ENCODE measurements at places on chromosomes 2 and 18. TPM values are rescaled to one million over a fixed set of nuclear protein-coding genes. Genes with fewer than 3 reads are reported as not detected.

- no peak for DNase-seq
Measured at GRCh38 chr2:161303535-161304050, 4.6 kb upstream of the PSMD14 start.

- DNase-seq, result no peak
Measured at GRCh38 chr2:176126929-176127773, 2.4 kb upstream of the HOXD8 start.

DNA sequence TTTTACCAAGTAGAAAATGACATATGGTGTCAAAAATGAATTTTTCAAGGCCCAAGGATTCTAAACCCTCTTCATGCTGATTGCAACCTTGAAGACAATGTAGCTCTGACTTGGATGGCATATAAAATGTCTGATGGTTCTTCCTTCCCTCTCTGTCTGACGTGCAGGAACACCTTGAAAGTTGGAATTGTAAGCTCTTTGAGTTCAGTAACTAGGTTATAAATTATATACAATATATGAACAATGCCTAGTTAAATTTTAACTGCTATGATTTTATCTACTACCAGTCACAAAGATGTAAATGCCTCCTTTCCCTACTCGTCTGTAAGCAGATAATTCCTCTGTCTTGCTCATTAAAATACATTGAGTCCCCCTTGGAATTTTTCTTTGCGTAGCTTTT, 89.5 kb upstream of the TMEM17 start:
- no peak for DNase-seq

GRCh38 chr2:174688079-174688478, 76.2 kb downstream of the CHRNA1 start:
- DNase-seq, result no peak

DNA sequence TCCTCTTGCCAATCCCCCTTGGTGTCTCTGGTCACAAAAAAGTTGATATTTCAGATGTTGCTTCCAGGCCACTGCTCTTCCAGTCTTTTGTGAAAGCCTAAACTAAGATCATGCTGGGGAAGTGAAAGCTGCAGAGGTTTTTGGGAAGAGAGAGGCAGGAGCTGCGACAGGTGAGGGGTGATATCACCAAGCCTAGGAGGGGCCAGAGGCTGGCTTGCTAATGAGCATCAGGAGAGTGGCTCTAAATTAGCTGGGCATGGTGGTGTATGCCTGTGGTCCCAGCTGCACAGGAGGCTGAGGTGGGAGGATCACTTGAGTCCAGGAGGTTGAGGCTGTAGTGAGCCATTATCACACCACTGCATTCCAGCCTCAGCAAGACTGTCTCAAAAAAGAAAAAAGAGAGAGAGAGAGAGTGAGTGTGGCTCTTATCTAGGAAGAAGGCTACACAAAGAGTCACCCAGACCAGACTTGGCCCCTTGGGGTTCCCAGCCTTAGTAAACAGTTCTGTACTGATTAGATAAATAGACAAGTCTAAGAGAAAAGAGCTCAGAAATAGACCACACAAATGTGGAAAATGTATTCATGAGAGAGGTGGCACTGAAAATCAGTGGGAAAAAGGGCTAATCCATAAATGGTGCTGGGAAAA, 14.6 kb upstream of the CDK5R2 start:
- no peak for DNase-seq

GRCh38 chr18:3066341-3067110, 53.6 kb upstream of the LPIN2 start:
- DNase-seq, result no peak

- no peak for DNase-seq
Measured at GRCh38 chr2:180038997-180039396, 31.9 kb upstream of the CWC22 start.

DNA sequence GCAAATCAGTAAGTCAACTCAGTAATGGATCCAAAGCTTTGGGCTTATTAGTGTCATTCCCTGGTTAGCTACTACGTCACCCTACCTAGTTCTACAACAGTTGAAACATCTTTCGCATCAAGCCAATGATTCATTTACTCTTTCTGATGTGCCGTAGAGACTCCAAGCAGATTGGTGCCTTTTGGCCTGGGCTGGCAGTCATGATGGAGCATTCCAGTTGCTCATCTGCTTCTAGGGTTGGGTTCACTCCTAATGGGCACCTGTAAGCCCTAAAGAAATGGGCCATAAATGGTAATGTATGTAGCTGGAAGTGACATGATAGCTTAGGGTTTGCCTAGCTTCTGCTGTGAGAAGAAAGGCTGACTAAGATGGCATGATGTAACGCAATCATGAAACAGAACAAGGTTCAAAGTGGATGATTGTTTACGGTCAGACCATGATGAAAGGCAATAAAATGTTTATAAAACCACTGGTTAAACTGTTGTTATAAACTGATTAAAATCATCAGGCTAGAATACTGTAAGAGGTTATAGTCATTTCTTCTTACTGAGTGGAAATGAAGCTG, 20.4 kb upstream of the CCL20 start:
- DNase-seq, result no peak

DNA sequence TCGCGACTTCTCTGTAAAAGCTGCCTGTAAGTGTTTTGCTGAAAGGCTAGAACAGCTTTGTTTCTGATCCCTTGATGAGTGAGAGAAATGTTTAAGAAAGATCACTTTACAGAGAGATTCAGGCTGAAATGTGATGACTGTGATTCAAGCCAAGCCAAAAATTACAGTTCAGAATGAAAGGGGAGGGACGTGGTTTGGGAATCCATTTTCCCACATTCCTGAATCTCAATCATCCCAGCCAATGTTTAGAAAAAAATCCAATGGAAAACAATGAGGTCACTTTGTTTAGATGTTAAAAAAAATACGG, 416.7 kb downstream of the ARHGAP15 start:
- DNase-seq, result no peak

DNA sequence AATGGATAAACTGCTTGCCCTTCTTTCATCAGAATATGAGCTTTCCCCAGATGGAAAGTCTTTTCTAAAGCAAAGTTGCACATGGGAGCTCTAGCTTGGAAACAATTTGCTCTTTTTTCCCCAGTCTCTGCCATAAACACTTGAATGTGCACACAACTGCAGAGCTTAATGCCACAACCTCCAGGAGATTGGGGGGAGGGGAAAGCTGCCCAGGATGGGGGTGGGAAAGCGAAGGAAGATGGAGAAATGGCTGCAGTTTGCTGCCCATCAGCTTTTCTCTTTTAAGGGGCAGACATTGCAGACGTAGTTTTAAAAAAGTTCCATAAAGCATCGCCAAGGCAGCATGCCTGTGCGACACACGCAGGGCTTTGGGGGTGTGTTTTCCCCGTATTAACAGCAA, 1.5 kb downstream of the ACKR3 start:
- DNase-seq, result no peak

GRCh38 chr2:241759067-241759807, 17.4 kb upstream of the GAL3ST2 start:
- DNase-seq, result no peak

- no peak for DNase-seq
Measured at GRCh38 chr18:2683055-2683454, 27.5 kb downstream of the SMCHD1 start.

- DNase-seq, result no peak
Measured at GRCh38 chr2:173493874-173494273, 139.2 kb downstream of the CDCA7 start.

DNA sequence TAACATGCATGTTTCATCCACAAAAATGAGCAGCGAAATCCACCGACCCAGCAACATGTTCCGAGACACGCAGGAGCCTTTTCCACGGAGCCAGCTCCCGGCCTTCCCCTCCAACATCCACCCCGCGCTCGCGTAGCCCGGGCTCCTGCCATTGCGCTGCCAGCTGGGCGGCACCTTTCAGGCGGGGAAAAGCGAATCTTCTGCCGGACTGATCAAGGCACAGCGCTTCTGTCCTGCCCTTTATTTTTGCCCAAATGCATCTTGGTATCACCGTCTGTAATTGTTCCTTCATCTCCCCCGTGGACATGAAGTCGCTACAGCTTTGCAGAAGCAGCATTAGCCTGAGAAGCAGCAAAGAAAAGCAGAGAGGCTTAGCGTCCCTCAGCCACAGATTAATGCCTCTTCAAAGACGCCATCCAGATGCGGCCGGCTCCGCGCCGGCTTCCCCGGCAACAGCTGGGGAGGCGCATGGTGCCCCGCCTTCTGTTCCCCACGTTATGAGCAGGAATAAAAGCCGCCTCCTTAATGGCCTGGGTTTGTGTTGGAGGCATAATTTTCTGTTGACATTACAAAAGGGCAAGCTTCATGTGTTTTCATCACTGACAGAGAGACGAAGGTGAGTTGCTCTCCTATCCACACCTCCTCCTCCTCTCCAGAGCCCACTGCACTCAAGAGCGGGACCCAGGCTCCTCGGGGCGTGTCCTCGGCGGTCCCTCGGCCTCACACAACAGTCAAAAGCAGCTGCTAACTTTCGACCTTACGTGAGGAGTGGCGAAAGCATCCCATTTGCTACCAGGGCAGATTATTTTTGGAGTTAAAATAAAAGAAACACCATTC, 122.1 kb upstream of the SALL3 start:
- DNase-seq, result no peak

DNA sequence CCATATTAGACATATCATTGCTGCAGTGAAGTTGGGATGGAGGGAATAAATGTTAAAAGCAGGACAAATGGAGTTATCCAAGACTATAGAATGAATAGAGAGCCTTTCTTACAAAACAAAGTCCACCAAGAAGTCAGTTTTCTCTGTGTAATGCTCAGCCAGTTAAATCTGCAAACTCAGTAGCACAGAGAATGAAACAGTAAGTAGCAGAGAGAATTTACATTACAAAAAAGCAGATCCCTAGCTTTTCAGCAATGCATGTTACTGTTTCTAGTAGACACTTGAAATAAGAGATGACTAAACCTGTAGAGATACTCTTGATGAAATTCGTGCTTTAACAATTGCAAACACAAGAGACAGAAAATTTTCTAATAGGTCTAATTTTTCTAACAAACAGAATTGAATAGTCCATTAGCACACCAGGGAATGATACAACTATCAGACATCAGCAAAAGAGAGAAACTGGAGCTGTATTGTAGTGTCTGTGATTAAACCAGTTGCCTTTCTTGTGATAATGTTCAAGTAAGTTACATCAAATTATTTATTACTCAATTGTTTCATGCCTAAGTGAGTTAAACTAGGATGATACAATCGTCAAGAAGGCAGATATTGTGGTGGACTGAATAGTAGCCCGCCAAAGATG, 322.2 kb upstream of the DDX18 start:
- DNase-seq, result no peak

DNA sequence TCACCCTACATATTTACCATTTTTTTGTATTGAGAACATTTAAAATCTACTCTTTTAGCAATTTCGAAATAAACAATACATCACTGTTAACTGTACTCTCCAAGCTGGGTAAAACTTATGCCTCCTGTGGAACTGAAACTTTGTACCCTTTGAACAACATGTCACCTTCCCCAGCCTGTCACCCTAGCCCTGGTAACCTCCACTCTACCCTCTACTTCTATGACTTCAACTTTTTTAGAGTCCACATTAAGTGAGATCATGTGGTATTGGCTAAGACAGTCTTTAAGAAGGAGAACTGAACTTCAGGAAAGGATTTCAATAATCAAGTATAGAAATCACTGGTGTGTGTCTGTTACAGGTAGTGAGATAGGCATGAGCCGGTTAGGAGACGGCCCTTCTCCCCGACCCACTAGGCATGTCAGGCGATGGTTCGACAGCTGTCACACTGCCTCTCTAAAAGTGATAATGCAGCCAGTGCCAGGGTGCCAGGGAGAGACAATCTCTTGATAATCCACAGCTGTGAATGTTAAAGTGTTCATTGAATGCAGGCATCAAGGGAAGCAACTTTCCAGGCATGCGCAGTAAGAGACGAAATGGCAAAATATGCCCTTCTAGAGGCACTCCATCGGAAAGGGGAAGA, 74.6 kb upstream of the RNF152 start:
- DNase-seq, result no peak

DNA sequence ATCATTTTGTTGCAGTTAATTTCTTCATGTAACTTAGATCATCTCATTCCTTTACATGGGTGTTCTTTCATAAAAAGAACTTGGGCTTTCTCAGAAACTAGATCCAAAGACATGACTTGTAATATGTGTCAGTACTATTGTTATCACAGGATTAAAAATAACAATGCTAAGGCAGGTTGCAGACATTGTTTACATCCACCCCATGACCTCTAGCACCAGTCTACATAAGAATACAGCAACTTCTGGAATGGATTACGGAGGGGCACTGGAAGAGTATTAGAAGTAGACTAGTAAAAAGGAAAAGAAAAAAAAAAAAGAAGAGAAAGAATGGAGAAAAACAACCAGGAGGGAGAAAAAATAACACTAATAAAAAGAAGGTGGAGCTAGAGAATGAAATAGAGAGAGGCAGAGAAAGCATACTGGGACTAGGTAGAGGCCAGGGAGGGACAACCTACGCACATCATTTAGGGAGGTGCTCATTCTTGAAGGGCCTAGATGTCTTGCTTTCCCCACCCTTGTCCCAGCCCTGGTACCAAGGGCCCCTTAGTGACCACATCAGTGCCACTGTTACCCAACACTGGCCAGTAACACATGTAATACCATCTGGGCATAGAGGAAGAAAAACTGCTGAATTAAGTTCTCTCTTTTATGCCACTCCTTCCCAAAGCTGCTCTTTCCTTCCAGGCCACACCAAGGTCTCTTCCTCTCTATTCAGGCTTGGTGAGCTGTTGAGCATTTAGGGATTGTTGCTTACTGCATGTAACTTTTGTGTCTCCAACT, 70.6 kb upstream of the KLF7 start:
- DNase-seq, result no peak

Gene HOXD13
- total RNA-seq, result not detected

Gene KCNIP3
- 1.0 TPM for total RNA-seq

Gene RGPD3
- 0.03 TPM for total RNA-seq

Gene GRB14
- total RNA-seq, result 6.0 TPM

Gene NGEF
- total RNA-seq, result 72.6 TPM

Gene SMYD5
- total RNA-seq, result 57.7 TPM
